ENCODE measurements at places on chromosomes 16 and 17.

- DNase-seq: no peak
Measured at GRCh38 chr16:74568961-74569631, 37.8 kb downstream of the GLG1 start.

DNA sequence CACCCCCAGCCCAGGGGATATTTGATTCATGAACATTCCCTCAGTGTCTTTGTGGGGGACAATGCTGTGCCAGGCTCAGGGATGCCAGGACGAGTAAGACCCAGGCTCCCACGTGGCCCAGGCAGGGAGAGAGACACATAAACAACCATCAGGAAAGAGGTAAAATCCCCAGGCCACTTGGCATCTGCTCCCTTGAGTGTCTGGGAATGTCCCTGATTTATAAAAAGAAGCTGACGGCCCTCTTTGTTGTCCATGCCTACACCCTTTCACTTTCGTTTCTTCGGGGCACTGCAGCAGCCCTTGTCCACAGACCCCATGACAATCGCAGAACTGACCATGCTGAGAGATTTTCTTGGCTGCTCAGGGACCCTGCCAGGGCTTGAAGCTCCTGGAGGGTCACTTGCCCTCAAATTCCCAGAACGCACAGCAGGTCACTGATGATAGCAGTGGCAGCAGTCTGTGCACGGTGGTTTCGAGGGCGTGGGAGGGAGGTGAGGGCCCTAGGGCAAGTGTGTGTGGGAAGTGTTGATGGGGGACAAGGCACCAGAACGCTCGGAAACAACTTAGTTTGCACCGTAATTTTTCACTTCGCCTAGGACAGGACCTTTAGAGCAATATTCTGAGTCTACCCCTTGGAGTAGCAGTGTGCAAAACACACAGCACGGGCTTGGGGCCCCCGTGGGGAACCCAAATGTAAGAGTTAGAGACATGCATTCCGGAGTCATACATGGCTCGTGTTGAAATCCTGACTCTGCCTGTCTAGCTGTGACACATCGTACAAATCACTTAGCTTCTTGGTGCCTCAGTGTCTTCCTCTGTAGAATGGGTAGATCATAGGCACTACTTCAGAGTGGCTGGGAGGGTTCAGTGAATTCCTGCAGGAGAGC is 4.7 kb downstream of the NOD2 start:
- no peak for DNase-seq

GRCh38 chr17:27396045-27396444 is 60.2 kb upstream of the KSR1 start:
- no peak for DNase-seq

GRCh38 chr17:72455562-72455961 is 334.7 kb downstream of the SOX9 start:
- DNase-seq: no peak

- no peak for DNase-seq
Measured at GRCh38 chr16:57878586-57878985, 76.3 kb upstream of the KIFC3 start.

GRCh38 chr16:54055191-54055590 is 231.4 kb downstream of the IRX3 start:
- DNase-seq: no peak

GRCh38 chr17:50993544-50993943 is 127.1 kb downstream of the SPAG9 start:
- DNase-seq: no peak

- no peak for DNase-seq
Measured at GRCh38 chr17:54348234-54348633, 525.5 kb downstream of the KIF2B start.

- no peak for DNase-seq
Measured at GRCh38 chr17:32161029-32161428, 18.7 kb downstream of the RHOT1 start.

DNA sequence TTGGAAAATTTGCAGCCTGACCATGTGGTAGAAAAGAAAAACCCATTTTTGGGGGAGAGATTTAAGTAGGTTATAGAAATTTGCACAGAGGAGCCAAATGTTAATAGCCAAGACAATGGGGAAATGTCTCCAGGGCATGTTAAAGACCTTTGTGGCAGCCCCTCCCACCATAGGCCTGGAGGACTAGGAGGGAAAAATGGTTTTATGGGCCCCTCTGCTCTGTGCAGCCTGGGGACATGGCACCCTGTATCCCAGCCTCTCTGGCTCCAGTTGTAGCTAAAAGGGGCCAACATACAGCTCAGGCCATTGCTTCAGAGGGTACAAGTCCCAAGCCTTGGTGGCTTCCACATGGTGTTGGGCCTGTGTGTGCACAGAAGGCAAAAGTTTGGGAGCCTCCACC is 245.9 kb upstream of the AXIN2 start:
- DNase-seq: no peak

DNA sequence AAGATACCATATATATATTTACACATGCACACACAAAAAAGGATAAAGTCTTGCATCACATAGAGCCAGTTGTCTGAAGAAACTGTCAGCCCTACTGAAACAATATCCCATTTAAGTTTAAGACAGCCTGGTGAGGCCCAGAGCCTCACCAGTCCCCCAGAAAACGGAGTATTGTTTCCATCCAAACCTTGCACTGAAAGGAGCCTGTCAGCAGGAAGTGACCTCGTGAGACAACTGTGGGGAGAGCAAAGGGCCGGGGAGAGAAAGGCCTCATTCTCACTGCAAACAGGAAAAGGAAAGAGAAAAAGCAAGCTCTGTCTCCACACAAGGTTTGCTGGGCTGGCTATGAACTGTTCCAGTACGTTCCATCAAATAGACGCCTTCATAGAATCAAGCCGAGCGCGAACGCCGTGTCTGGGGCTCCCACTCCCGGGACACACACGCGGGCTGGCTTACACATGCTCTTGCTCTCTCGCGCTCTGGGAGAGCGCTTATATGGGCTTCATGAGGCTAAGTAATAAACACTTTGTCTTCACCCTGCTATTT is 44.4 kb upstream of the ZFHX3 start:
- DNase-seq: no peak

DNA sequence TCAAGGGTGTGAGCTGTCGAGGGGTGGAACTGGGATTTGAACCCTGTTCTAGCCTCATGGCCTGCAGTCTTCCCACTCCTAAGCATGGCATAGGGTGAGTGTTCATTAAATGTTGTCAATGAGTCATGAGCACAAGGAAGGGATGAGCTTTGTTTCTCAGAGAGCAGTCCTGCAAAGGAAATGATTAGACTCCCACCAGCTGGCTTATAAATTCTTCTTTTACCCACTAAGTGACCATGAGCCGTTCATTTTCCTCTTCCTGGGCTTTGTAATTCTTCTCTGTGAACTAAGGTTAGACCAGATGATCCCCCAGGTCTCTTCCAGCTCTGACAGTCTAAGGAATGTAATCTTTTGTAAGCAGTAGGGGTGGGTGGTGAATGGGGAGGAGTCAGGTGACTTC is 47.9 kb upstream of the HNF1B start:
- no peak for DNase-seq

GRCh38 chr16:11164482-11165270 is 91.3 kb downstream of the SOCS1 start:
- DNase-seq: no peak

DNA sequence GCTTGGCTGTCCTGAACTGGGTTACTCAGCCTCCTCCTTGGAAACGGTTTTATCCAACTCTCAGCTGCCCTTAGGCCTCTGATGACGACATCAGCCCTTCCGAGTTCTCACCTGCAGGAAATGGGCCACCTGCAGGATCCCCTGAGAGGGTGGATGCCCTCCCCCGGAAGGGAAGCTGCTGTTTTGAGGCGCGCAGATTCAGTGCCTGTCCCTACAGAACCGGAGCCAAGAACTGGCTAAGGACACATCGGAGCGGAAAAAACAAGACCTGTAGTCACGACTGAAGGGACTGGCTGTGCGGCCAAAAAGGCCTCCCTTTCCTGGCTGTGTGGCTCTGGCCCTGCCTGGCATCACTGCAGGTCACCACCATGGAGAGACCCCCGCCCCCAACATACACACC is 11.7 kb upstream of the C16orf95 start:
- DNase-seq: no peak

DNA sequence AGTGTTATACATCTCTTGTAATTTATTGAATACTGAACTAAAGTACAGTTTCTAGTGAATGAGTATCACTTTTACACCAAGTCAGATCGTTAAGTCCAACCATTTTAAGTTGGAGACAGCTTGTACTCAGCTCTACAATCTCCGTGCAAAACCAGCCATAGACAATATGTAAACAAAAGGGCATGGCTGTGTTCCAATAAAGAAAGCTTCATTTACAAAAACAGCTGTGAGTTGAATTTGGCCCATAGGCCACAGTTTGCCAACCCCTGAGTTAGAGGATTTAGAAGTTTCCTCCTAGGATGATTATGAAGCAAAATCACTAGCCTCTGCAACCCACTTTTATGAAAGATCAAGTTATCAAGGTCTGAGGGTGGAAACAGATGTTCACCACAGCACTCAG is 105.7 kb upstream of the RCVRN start:
- no peak for DNase-seq

GRCh38 chr16:46948548-46949166 is 24.8 kb downstream of the DNAJA2 start:
- no peak for DNase-seq

- DNase-seq: no peak
Measured at GRCh38 chr17:8806926-8807550, 7.9 kb upstream of the MFSD6L start.

GRCh38 chr17:76504117-76504516 is 2.9 kb upstream of the RHBDF2 start:
- no peak for DNase-seq

GRCh38 chr16:72639494-72639893 is 408.4 kb downstream of the ZFHX3 start:
- no peak for DNase-seq

GRCh38 chr17:19486351-19487023 is 47.2 kb upstream of the SLC47A1 start:
- no peak for DNase-seq

GRCh38 chr17:16909472-16910246 is 62.3 kb downstream of the TNFRSF13B start:
- DNase-seq: no peak

DNA sequence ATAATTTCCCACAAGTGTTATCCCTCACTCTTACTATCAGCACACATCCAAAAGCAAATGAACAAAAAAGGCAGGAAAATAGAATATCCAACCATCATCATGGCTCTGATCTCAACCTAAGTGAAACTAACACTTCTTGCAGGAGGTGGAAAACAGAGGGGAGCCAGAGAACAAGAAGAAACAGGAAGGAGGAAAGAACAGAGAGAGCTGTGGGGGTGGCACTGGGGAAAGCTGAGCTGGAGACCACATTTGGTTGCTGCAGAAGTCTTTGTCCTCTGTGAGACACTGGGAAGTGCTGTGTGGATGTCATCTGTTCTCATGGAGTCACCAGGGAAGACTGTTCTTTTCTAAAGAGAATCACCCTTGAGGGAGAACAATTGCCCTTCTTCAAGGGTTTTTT is 34.7 kb downstream of the GRB7 start:
- no peak for DNase-seq

- no peak for DNase-seq
Measured at GRCh38 chr16:11546608-11547061, 40.1 kb downstream of the LITAF start.

- no peak for DNase-seq
Measured at GRCh38 chr17:27928587-27928986, 35.4 kb upstream of the LYRM9 start.

DNA sequence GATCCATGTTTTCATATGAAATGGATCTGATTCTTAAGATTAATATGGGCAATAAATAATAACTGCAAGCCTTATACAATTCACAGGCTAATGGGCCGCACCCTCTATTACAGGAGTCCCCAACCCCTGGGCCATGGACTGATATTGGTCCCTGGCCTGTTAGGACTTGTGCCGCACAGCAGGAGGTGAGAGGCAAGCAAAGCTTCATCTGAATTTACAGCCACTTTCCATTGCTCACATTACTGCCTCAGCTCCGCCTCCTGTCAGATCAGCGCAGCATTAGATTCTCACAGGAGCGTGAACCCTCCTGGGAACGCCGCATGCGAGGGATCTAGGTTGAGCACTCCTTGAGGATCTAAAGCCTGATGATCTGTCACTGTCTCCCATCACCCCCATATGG is 26.8 kb downstream of the METTL16 start:
- no peak for DNase-seq

DNA sequence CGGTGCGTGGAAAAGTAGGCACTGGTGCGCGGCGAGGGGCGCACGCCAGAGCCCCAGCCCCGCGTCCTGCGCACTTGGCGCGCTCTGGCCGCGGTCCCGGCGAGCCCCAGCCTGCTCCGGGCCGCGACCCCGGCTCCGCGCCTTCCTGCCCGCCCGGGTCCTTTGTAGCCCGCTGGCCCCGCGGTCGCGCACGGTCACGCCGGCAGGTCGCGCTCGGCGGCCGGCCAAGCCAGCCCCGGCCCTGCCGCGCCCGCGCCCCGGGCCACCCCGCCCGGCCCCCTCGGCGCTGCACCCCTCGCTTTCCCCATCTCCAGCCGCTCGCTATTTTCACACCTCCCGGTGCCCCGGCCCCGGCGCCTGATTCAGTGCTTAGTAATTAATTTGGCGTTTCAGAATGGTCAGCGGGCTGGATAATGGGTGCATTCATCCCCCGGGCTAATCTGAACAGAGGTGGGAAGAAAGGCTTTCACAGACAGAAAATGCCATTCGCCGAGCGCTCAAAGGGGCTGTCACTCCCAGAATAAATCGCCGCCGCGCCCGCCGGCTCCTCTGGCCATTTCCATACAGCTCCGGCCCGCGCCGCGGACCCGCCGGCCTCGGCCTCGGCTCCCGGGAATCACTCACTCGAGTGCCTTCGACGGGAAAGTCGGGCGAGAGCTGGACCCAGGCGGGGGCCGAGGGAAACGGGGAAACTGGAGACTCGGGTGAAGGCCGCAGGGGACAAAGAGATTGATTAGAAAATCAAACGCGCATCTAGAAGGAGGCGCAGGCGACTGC is 17.8 kb upstream of the NTN1 start:
- DNase-seq: no peak
